ENCODE measurements at places on chromosomes 13 and 19. TPM values are rescaled to one million over a fixed set of nuclear protein-coding genes. Genes with fewer than 3 reads are reported as not detected.

DNA sequence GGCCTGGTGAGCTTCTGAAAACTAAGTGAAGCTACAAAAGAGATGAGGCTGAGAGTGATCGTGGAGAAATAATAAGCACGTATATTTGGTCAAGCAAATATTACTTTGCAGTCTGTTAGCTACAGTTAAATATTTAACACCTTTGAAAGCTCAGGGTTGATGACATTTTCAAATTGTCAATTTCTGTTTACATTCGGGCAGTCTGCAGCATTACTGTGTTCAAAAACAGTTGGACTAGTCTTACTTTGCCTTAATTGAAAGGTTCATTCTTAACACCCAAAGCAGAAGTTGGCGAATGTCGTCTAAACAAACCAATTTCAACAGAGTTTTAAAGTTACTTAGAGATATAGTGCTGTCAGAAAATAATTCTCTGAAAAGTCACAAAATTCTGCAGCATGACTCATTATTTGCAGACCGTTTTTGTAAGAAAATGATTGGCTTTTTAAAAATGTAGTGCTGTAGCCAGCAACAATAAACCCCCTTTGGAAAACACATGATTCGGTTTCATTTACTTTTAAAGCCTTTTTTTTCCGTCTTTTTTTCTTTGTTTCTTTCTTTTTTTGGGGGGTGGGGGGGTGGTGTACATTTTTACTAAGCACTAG lies 549.0 kb downstream of the GPC6 start:
- DNase-seq: peak; percentile 13

GRCh38 chr13:60242043-60242595 lies 78.4 kb upstream of the DIAPH3 start:
- DNase-seq: no peak

DNA sequence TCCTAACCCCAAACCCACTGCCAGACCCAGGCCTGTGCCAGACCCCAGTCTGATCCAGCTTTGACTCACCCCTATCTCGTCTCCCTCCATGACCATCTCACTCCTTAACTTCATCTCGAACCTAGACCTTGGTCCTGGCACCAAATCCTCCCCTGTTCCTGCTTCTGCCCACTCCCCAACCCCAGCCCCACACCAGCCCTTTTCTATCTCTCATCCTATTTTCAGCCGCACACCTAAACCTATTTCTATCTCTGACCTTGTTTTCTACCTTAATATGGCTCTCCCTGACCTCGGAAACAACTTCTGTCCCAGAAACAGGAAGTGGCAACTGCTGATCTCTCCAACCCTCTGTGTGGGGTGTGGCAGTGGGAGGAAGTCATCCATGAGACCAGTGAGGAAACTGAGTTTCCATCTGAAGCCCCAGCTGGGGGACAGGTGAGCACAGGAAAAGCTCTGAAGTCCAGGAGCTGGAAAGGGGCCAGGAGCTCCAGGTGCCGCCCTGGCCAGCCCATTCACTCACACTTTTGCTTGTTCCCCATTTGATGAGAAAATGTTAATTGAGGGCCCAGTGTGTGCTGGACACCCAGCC lies 13.7 kb downstream of the PTH2 start:
- no peak for DNase-seq

DNA sequence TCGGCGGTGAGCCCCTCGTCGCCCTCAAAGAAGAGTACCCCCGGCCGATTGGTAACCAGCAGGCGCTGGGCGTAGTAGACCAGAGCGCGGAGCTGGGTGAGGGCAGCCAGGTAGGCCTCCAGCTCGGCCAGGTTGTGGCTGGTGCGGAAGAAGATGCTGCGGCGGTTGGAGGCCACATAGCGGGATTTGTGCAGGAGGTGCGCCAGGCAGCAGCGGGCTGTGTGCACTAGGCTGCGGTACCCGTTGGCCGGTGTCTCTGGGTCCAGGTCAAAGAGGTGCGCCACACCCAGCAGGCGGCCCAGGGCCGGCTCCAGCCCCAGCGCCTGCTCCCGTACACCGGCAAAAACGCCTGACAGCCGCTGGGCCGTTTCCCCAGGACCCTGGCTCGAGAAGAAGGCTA lies 16.8 kb downstream of the LIPE start:
- DNase-seq: no peak

The ZNF763 gene
- 7.0 TPM for total RNA-seq

The EPS8L1 gene
- 24.1 TPM for total RNA-seq

Data from Caki2 (cell line).